ENCODE measurements at places on chromosomes 1 and 21. TPM values are rescaled to one million over a fixed set of nuclear protein-coding genes. Genes with fewer than 3 reads are reported as not detected.
A peak's percentile ranks its signal among the peaks of the same experiment; 100 is the strongest.

SLC16A4 gene
- 3.3 TPM for total RNA-seq

NBPF3 gene
- 21.5 TPM for total RNA-seq

XKR8 gene
- total RNA-seq = 4.6 TPM

MX1 gene
- total RNA-seq = 43.8 TPM

S100A8 gene
- total RNA-seq = 31.6 TPM

WNT4 gene
- total RNA-seq = 3.7 TPM

DNA sequence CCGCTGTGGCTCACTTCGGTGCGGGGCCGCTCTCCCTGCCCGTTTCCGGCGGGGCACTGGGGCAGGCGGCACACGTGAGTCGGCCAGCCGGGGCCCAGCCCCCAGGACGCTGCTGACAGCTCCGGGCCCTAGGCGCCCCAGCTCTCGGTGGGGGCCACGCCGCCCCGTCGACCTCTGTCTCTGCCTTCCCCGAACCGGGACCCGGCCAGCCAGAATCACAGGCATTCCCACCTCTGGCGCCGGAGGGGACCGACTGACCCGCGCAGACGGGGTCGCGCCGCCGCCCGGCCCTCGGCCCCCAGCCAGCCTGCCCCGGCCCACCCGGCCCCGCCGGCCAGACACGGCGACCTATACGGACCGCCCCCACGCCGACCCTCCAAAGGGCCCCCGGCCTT is 755 bp downstream of the SCMH1 start:
- DNase-seq = peak; percentile 59

- no peak for DNase-seq
Measured at GRCh38 chr1:19877181-19877750, 4.9 kb upstream of the OTUD3 start.

GRCh38 chr1:78297836-78298235 is 192.9 kb upstream of the PTGFR start:
- DNase-seq = no peak

DNA sequence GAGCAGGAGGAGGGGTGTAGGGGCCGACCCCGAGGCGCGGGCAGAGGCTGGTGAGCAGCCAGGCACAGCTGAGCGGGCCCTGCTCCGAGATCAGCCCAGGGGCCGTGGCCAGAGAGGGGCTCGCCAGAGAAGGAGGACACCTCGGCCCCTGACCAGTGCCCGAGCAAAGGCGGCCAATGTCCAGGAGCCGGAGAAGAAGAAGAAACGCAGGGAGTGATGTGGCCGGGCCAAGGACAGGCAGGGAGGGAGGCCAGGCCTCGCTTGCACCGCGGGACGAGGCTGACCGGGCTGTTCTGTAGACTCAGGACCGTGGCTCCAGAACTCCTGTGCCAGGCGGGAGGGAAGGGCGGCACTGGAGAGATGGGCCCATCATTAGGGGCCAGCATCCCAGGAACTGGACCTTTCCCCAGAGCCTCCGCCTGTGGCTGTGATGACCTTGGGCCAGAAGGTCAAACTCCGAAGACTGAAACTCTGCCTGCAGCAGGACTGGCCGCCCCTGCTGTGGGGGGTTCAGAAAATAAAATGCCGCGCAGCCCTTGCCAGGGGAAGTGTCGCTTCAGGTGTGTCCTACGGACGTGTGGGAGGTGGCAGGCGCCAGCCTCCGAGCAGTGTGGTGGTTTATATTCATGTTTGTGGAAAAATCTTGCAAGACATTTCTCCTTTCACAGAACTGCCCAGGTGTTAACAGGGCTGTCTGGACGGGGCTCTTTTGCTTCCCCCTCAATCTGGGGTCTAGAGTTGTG is 14.4 kb downstream of the RRP1 start:
- DNase-seq = no peak

Data from ureter (tissue), 1 donor.